Activated CD4-positive, alpha-beta T cell treated with anti-CD3 and anti-CD28 coated beads, Interleukin-2, amount 50 U/mL, for 24 hours (primary cell): ENCODE measurements at places on chromosomes 1 and 21.

DNA sequence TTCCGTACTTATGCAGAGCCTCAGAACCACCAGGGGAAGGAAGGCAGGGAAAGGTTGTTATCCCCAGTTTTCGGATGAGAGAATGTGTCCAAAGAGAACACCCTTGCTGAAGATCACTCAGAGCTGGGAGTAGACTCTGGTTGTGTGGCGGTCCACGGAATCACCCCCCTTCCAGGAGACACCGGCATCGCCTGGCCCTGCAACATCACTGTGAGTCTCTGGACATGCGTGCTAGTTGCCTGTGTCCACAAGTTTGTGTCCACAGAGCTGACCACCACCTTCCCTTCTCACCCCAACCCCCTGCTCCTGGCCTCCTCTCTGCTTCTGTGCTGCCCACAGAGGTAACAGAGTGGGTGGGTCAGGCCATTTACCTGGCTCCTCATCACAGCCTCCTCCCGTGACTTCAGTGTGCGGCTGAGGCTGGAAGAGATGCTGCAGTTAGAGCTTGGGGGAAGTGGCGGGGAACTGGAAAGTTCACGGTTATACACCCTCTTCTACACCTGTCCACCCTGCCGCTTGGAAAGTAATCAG lies 7.3 kb downstream of the MYBPH start:
- no peak for DNase-seq

DNA sequence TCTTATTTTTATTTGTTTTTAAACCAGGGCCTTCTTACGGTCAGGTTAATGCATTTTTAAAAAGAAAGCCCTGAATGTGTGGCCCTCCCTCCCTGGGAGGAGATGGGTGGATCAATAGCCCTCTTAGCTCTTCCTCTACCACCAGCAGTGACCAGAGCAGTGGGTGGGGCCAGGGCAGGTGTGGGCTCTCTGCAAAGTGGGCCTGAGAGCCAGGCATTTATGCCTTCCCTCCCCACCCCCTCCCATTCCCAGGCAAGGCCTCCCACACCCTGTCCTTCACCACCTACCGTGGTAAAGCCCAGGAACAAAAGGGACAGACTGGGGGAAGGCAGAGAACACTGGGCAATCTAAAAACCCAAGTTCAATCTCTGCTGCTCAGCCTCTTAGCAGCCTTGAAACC lies 63.9 kb downstream of the SSBP3 start:
- DNase-seq, result no peak

DNA sequence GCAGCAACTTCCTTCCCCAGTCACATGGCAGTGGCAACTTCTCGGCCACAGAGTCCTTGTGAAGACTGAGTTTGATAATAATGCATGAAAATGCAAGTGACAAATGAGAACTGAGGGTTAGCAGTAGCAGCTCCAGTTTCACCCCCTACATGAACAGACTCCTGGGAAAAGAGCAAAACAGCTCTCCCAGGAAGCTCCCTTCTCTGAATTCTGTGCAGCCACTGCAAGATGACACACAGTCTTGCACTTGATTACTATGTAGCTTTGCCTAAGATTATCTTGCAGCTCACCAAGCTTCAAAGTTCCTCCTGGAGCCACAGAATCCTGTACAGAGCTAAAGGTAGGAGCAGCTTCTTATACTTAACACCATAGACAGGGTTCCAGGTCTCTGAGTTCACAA lies 4.7 kb downstream of the PGBD5 start:
- DNase-seq, result no peak

- no peak for DNase-seq
These were observed 6.9 kb upstream of the MX1 start for GRCh38 chr21:41418956-41419680.

GRCh38 chr1:179288977-179289376 lies 4.6 kb upstream of the SOAT1 start:
- no peak for DNase-seq

- DNase-seq, result no peak
These were observed 113.0 kb downstream of the ETS2 start for GRCh38 chr21:38918607-38919346.
